Left forelimb (tissue), 1 donor: ENCODE measurements at places on chromosomes 7 and 10.

GRCh38 chr7:128879939-128880746 is 17.5 kb downstream of the ATP6V1F start:
- DNase-seq = no peak

DNA sequence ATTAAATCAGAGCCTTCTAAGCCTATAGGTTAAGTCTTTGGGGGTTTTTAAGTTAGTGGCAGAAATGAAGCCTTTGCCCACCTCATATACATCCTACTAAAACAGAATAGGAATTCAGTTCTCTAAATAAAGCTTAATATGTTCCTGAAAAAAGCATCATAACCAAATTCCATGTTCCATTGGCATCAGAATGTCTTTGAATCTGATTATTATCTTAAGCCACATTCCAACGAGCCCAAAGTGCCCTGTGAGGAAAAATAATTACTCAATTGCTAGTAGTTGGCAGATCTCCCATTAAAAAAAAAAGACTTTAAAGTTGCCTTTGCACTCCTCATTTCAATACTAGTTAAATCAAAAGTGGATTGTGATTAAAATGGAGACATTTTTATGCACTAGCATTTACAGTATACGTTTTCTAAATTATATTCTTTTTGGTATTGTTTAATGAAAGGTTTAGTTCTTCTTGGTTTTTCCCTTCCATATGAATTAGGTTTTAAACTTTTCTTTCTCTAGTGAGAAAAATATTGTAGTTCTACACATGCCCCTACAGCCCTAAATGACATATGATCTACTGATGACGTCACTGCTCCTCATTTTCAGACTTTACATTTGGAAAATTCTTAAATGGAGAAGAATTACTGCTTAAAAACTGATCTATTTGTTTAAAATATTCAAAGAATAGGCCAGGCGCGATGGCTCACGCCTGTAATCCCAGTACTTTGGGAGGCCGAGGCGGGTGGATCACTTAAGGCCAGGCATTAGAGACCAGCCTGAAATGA is 54.3 kb upstream of the CABCOCO1 start:
- DNase-seq = no peak

DNA sequence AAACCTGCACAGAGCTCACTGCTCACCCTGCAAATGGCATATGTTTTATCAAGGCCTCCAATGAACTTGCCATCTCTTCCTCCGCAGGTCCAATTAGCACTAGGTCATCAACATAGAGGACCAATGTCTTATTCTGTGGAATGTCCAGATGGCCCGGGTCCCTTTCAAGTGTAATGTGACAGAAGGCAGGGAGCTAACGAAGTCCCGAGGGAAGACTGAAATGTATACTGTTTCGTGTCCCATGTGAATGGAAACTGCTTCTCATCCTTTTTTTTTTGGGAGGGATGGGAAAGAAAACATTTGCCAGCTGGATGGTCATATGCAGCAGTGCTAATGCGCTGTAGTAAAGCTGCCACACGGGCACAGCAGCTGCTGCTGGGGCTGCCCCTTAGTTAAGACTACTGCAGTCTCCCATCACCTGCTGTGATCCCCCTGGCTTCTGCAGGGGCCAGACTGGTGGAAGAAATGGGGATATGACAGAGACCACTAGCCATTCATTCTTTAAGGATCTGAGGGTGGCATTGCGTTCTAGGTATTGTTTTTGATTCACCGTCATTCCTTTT is 61.7 kb upstream of the CCNY start:
- no peak for DNase-seq

GRCh38 chr7:112789453-112789816 is 758 bp downstream of the TMEM168 start:
- no peak for DNase-seq

DNA sequence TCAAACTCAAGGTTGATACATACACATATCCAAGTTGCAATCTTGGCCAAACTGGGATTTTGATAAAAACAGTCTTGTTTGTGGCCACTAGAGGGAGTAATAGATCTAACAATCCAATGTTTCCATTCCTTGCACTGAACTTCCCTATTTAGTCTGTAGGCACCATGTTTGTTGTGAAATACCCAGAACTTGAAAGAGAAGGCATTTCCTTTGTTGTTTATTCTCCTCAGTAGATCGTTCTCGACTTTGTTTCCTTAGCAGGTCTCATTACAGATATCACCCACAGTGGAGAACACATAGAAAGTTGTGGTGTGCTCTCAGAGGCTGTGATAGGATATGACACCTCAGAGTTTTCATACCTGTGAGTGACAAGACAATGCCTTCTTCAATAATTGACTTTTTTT is 70.3 kb upstream of the MXI1 start:
- no peak for DNase-seq

- DNase-seq = peak; percentile 52
These were observed 305.6 kb downstream of the RPS24 start for GRCh38 chr10:78339251-78339650.

DNA sequence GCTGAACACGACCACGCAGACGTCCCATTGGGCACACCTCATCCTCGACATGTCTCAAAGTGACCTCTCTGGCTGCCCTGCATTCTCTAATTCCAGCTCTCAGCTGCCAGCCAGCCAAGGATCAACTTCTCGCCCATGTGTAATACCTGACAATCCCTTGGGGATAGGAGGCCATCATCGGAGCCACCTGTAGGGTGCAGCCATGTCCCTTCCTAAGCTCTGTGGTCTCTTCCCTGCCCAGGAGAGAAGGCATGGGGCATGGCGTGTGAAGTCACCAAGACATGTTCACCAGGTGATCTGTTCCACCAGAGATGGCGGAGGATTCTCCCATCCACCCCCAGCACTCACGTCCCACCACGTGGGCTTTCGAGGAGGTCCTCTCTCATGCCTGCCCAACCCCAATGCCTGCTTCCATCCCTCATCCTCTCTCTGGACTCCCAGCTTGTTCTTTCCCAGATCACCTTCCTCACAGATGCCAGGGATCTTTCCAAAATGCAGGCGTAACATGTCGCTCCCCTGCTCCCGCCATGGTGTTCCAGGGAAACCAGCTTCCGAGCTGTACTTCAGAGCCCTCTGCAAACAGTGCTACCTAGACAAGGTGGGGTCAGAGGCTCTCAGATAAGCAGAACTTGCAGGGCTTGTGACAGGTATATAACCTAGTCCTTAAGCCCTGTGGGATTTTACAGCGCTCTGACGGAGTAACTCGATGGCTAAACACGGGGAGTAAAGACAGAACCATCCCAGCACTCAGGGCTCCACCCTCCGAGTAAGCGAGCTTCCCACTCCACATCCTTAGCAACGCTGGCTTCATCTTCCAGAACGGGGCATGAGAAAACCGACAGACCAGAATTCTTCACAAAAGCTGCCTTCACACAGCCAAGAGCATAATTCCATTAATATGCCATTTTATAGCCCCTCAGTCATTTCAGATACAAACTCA is 41.1 kb downstream of the BRI3 start:
- no peak for DNase-seq

DNA sequence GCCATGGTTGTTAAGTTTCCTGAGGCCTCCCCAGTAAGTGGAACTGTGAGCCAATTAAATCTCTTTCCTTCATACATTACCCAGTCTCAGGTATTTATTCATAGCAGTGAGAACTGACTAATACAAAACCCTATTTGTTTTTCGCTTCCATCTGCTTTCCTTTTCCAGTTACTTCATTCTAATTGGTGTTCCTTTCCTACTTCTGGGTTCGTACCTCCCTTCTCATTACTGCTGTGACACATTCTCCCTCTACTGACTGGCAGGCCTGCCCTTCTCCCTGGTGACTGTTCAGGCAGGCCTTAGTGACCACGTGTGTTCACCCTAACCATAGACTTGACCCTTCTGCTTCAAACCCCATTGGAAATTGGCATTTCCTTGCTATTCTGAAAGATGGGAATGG is 37.7 kb downstream of the MTURN start:
- no peak for DNase-seq

- DNase-seq = no peak
These were observed 176.4 kb upstream of the ANK3 start for GRCh38 chr10:60566096-60566495.

DNA sequence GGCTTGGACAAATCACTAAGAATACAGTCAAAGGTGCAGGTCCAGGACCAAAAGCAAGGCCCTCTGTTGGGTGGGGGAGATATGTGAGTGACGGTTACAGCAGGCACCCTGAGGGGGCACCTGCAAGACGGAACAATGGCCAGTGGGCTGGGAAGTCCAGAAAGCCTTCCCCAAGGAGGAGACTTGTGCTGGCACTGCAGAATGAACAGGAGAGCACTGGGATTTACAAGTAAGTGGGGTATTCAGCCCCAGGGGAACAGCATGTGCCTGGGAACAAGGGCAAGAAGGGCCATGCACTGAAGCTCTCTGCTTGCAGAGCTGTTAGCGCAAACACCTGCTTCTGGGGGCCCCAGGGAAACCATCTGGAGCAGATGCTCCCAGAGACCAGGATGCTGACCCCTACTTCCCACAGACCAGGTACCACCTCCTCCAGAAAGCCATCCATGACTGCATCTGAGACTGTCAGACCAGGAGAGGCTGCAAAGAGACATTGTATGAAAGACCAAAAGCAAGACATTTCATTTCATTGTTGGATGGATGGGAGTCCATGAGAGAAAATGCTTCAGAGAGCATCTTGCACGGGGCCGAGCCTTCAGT is 24.6 kb upstream of the ZMIZ1 start:
- peak; percentile 55 for DNase-seq
